ENCODE measurements at places on chromosomes 4 and X.

- DNase-seq = no peak
Observed at GRCh38 chr4:41609851-41610250, 71.9 kb downstream of the LIMCH1 start.

DNA sequence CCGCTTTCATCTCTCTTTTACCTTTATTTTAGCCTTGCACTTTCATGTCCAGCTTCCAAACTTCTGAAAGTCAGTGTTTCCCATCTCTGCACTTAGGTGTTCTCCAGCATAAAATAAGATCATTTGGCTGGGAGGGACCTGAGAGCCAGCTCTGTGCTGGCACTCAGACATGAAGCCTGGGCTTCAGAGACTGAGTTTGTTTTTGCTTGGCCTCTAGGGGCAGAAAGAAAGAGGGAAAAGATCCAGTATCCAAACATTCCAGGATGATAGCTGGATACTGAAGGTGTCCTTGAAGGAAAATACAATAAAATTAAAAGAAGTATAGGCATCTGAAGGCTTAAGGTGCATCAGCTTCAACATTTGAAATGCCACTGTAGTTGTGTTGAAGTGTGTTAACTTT, 202.4 kb upstream of the ZIC3 start:
- DNase-seq = no peak

- DNase-seq = no peak
Observed at GRCh38 chr4:165844161-165844560, 28.9 kb upstream of the TLL1 start.

- no peak for DNase-seq
Observed at GRCh38 chr4:101777431-101777830, 13.1 kb upstream of the BANK1 start.

- DNase-seq = no peak
Observed at GRCh38 chr4:174538876-174539250, 16.6 kb upstream of the HPGD start.

- DNase-seq = no peak
Observed at GRCh38 chr4:148029781-148030180, 297.9 kb downstream of the ARHGAP10 start.

All from fibroblast of lung (primary cell).